ENCODE measurements at places on chromosomes 5 and 9. TPM values are rescaled to one million over a fixed set of nuclear protein-coding genes. Genes with fewer than 3 reads are reported as not detected.

STK32A gene
- 44.4 TPM for total RNA-seq

SPINK13 gene
- total RNA-seq = not detected

ESM1 gene
- not detected for total RNA-seq

KCNMB1 gene
- total RNA-seq = 0.79 TPM

ANKRD33B gene
- 3.0 TPM for total RNA-seq

LRRC19 gene
- not detected for total RNA-seq

SLC27A6 gene
- 86.0 TPM for total RNA-seq

OGN gene
- total RNA-seq = not detected

SLIT3 gene
- total RNA-seq = 3.9 TPM

SHISAL2B gene
- not detected for total RNA-seq

IFNB1 gene
- not detected for total RNA-seq

SH3TC2 gene
- 13.7 TPM for total RNA-seq

KLHL3 gene
- total RNA-seq = 1.6 TPM

LCN15 gene
- not detected for total RNA-seq

CCDC192 gene
- total RNA-seq = 0.39 TPM

NOTCH1 gene
- 14.1 TPM for total RNA-seq

TMOD1 gene
- total RNA-seq = not detected

ELAVL2 gene
- total RNA-seq = 0.39 TPM

ANGPTL2 gene
- total RNA-seq = under 0.01 TPM

TXN gene
- total RNA-seq = 335 TPM

DAB2 gene
- total RNA-seq = 21.1 TPM

MARCOL gene
- not detected for total RNA-seq

DMXL1 gene
- total RNA-seq = 31.8 TPM
